HL-60 (cell line): ENCODE measurements at places on chromosomes 2 and 18.

GRCh38 chr2:20313659-20314058, 37.0 kb downstream of the PUM2 start:
- DNase-seq = no peak

DNA sequence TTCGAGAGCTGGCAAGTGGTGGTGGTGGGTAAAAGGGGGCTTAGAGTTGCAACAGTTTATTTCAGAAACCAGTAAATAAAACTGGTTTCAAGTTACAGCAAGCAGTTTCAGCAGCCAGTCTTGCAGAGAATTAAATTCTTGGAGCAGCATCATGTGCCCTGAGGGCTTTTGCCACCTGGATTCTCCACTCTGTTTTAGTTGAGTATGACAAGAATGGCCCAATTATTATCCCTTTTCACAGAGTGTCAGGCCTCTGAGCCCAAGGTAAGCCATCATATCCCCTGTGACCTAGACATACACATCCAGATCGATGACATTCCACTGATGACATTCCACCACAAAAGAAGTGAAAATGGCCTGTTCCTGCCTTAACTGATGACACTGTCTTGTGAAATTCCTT, 72.8 kb upstream of the FANCL start:
- no peak for DNase-seq

- DNase-seq = no peak
Measured at GRCh38 chr18:272650-273049, 4.8 kb upstream of the THOC1 start.

GRCh38 chr2:102193074-102193473, 6.3 kb downstream of the IL1RL2 start:
- no peak for DNase-seq

DNA sequence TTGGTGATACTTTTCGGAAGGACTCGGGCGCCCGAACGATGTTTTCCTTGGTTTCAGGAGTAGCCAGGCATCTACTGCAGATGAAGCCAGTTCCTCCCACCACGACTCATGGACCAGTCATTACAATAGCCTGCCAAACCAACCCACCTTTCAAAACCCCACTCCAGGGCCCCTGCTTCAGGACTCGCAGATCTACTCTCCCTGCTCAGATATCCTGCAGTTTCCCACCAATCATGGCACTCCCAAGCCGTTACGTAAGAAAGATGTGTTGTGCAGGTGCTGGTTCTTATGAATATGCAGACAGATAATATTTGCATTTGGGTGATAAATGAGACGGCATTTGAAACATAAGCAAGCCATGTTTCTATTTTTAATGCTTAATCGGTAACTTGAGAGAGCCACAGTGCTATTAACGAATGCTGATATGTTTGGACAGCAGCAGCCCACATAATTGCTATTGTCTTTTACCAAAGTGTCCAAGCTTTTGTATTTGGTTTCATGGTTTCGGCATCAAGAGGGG, 3.5 kb upstream of the CYS1 start:
- no peak for DNase-seq

GRCh38 chr18:77373730-77374445, 124.2 kb downstream of the GALR1 start:
- DNase-seq = no peak

DNA sequence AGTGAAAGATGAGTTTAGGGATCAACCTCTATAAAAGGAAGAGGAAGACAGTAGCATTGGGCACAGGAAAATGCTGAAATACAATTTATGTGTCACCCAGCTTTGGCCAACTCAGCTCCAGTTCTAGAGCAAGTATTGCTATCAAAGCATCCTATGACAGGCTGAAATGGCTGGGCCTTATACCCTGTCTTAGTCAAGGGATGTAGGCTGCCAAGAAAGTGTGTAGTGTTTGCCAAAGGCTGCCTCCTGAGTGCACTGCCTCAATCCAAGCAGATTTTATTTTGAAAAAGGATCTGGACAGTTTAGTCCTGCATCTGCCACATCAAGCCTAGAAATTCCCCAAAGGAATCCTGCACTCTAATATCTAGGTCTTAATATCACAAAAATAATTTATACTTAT, 359.9 kb upstream of the ZC3H15 start:
- no peak for DNase-seq

- no peak for DNase-seq
Measured at GRCh38 chr2:220002251-220002650, 374.8 kb downstream of the SLC4A3 start.

- peak; percentile 66 for DNase-seq
Measured at GRCh38 chr2:74690571-74690970, 36.5 kb downstream of the SEMA4F start.

DNA sequence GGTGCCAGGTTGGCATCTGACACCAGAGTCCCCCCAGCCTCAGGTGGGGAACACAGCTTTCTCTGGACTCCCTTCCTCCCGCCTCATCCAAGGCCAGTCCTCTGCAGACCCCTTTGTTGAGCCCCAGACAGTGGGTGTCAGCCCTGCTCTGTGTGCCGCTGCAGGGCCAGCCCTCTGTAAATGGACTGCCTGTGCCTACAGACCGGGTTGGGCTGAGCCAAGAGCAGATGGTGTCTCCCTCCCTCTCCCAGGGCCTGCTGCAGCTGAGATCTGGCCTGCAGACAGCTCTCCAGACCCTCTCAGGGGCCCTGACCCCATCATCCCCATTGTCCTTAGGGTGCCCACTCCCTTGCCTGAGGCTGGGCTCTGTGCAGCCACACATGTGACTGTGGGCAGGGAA, 160.8 kb downstream of the KLHL29 start:
- DNase-seq = no peak

GRCh38 chr2:150296770-150297546, 190.5 kb downstream of the RND3 start:
- no peak for DNase-seq

DNA sequence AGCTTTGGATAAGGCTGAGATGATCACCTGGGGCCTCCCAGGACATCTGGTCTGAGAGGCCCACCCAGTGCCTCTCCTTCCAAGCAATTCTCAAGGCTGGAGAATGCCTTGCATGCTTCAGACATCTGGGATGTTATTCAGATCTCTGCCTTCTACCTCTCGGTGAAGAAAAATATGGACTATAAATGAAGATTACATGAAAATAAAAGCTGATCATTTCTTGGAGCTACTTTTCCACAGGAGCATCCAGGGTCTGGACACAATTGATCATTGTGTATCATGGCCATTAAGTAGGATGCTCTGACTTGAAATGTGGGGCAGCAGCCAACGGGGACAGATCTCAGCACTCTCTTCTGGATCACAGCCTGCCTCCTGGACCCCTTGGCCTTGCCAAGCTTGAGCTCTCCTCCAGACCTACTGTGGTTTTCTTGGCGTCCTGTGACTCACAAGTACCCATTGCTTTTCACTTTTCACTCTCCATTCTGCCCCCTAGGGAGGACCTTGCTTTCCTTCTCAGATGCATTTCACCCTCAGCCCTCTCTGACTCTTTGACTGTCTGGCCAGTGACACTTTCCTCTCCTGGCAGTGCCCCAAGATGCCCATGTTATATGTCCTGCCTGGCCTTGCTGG, 203.1 kb downstream of the INSIG2 start:
- DNase-seq = no peak

DNA sequence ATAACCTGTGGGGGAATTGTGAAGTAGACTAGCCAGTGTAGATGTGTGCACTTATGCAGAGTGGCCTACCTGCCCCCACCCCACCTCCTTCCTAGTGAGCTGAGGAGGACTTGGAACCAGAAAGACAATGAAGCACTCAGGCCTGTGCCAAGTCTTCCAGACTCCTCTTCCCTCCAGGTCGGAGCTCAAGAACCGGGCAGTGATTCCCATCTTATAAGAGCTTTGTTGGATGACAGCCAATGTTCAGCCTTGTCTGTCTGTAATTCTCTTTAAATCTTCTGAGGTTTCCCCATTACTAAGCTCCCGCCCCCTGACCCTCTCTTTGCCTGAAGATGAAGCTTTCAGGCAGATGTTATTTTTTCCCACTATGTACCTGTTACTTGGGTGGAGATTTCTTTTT, 121.0 kb downstream of the SMAD2 start:
- no peak for DNase-seq

DNA sequence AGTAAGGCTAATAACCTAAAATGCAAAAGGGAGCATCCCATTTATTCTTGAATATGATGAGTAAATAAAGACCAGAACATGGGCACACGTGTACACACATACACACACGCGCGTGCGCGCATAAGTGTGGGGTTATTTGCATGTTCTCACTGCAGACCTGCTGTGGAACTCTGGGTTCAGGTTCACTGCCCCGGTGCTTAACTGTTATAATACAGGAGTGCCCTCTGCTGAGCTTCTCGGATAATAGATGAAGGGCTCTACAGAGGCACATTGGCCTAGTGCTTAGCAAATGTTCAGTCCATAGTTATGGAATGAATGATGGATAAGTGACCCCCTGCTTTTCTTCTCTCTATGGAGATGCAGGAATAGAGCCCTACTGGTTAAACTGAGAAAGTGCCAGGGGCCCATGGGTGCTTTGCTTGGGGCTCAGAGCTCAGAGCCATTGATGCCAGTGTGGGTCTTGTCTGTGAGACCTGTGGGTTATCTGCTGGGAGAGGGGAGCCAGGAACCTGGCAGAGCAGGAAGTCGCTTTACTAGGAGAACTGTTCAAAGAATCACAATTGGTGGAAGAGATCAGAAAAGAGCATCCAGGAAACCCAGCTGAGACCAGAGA, 3.6 kb upstream of the ARL4C start:
- DNase-seq = peak; percentile 69

- DNase-seq = no peak
Measured at GRCh38 chr18:50734342-50734741, 85.5 kb downstream of the MRO start.

- no peak for DNase-seq
Measured at GRCh38 chr2:155703048-155703447, 629.5 kb downstream of the NR4A2 start.

GRCh38 chr2:224134003-224134734, 95.1 kb upstream of the SERPINE2 start:
- DNase-seq = no peak

DNA sequence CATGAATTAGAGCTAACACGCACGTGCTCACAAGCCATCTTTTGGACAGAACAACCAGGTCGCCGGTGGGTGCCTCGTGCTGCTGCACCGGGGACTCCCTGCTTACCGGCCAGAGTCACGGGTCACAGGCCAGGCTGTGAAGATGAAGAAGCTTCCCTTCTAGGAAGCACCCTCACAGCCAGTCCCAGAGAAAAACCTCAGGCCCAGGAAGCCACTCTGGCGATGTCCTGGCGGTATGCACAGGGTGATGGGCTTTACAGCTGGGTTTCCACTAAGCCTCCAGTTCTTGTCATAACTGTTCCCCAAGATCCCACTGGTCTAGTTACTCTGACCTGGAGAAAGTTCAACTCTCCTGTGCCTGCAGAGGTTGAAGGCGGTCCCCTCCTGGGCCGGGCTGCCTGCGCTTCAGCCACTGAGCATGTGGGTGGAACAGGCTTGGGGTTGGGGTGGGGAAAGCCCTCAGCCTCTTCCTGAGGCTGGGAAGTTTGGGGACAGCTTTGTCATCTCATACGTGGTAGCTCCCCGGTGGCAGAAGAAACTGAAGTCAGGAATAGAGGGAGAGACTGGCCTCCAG, 15.2 kb upstream of the DIS3L2 start:
- DNase-seq = no peak

- DNase-seq = no peak
Measured at GRCh38 chr2:240465765-240466578, 30.5 kb downstream of the GPC1 start.

DNA sequence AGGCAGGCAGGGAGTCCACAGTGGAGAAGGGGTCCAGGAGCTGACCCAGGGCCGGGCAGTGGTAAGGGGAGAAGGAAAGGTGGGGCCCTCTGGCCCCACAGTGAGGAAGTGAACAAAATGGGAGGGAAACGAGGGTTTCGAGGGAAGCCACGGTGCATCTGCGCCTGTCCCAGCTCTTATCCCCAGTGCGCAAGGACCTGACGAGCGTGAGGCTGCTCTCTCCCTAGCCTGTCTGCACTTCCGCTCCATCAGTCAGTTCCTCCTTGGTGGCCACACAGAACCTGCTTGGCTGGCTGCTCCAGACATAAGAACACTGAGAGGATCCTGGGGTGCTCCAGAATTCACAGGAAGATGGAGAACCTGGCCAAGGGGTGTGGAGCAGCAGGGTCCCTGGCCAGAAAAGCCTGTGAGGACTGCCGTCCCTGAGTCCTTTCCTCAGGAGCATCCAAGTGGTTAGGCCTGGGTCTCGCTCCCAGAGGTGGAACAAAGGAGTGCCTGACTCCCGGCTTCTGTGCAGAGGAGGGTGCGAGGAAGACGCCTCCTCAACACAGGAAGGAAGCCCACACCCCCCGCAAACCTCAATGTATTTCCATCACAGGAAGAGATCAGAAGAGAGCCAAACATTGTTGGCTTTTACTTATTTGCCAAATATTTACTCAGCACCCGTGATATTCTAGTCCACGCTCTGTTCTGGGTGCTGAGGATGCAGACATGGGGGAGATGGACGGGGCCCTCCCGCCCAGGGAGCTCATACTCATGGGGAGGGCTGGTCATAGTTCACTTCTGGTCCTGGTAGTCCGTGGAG, 43.7 kb upstream of the SEMA4C start:
- peak; percentile 87 for DNase-seq

GRCh38 chr2:168525716-168526446, 69.8 kb downstream of the CERS6 start:
- DNase-seq = no peak

GRCh38 chr2:137185378-137186078, 420.2 kb downstream of the THSD7B start:
- no peak for DNase-seq

GRCh38 chr2:8452979-8453903, 228.6 kb upstream of the ID2 start:
- no peak for DNase-seq
